ENCODE measurements at places on chromosomes 2 and 18.

- no peak for DNase-seq
Measured at GRCh38 chr2:84897773-84898172, 7.7 kb upstream of the TMSB10 start.

GRCh38 chr18:55588870-55589595 lies 1.0 kb upstream of the TCF4 start:
- no peak for DNase-seq

- peak; percentile 60 for DNase-seq
Measured at GRCh38 chr18:25737710-25738311, 352.6 kb downstream of the SS18 start.

DNA sequence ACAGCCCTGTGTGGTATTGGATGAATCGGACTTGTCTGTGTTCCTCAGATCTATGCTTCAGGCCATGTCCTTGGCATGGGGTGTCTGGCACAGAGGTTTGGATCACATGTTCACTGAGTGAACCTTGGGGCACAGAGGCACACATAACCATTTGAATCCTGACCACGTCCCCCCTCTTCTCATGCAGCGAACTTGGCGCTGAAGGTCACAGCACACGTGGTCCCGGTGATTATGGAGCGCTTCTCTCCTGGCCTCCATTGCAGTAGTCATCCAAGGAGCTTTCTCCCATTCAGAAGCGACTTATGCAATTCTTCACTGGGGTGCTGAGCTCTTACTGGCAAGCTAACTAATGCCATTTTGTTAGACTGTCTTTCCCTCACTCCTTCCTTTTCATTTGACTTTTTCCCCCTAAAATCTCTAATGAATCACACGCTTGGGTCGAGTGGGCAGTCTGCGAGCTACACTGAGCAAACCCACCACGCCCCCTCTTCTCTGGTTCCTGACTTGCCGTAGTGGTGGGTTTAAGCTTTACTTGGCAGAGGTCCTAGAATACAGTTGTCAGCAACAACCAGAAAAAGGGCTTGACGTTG lies 59.4 kb downstream of the KCNG2 start:
- peak; percentile 48 for DNase-seq

GRCh38 chr18:40110455-40110854 lies 1844.6 kb upstream of the PIK3C3 start:
- DNase-seq: no peak

DNA sequence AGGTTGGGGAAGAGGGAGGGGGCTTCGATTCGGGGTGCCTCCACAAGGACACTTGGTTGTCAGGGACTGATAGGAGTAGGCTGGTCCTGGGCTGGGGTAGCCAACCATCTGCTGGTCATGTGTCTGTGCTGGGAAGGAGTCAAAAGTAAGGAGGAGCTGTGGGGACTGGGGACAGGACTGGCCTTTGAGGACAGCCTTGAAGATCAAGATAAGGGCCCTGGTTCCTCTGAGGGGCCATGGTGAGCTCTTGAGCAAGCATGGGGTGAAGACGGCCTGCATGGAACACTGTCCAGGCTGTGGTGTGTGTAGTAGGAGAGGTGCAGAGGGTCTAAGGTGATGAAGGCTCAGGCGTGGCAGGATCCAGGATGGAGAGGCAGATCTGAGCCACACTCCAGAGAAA lies 1.7 kb downstream of the CYP27A1 start:
- no peak for DNase-seq

- DNase-seq: peak; percentile 45
Measured at GRCh38 chr2:222303828-222304736, 5.3 kb upstream of the PAX3 start.

DNA sequence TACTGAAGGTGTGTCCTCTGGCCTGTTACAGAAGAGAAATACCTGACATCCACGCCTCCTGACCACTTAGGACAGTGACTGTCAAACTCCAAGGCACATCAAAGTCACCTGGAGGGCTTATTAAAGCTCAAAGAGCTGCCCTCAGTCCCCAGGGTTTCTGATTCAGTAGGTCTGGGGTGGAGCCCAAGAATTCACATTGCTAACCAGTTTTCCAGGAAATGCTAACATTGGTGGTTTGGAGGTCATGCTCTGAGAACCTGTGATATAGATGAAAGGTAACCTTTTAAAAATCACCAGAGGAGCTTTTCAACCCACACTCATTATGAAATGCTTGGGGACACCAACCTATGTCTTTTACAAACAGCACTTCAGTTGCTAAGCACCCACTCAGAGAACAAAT lies 172.3 kb downstream of the ALK start:
- DNase-seq: no peak

- no peak for DNase-seq
Measured at GRCh38 chr18:3124822-3125221, 94.9 kb downstream of the MYOM1 start.

GRCh38 chr2:196249860-196250259 lies 78.5 kb upstream of the STK17B start:
- no peak for DNase-seq

DNA sequence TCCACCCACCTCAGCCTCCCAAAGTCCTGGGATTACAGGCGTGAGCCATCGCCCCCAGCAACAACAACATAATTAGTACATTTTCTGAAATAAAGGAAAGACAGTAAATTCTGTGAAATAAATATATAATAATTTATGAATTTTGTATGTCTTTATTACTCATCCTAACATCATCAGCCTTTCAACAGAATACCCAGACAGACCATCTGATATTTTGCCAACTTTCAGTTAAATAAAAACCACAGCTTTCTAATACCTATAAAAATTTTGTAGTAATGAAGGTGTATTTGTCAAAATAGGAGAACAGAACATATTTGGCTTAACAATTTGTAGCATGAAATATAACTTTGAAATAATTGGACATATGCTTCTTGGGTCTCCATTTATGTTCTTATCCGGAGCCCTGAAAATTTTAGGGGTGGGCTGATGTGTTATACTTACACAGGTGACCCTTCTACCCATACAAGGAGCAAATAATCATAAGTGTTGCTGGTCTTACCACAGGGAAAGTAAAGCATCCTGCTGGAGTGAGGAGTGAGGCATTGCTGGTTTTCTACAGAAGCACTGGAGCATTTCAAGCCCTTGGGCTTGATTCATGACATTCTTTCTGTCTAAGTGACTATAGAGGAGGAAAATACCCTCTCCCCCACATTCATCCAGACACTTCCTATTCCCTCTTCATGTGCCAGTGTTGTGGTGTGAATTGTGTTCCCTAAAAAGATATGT lies 99.3 kb downstream of the SPOPL start:
- no peak for DNase-seq

- DNase-seq: no peak
Measured at GRCh38 chr2:34099377-34099776, 500.3 kb upstream of the FAM98A start.

DNA sequence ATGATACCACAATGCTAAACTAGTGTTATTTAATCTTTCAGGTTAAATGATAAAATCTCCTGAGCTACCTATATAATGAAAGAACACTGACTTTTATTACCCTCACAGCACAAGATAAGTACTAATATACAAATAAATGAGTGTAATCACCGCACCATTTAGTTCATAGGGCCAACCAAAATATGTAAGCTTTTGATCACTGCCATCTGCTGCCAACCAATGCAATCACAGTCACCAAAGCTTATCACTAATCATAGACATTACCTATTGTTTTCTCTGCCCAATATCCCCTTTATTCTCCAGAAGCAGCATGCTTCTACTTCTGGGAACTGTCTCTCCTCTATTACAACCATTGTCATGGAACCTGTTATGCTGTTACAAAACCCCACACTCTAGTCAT lies 151.6 kb upstream of the LRATD1 start:
- no peak for DNase-seq

DNA sequence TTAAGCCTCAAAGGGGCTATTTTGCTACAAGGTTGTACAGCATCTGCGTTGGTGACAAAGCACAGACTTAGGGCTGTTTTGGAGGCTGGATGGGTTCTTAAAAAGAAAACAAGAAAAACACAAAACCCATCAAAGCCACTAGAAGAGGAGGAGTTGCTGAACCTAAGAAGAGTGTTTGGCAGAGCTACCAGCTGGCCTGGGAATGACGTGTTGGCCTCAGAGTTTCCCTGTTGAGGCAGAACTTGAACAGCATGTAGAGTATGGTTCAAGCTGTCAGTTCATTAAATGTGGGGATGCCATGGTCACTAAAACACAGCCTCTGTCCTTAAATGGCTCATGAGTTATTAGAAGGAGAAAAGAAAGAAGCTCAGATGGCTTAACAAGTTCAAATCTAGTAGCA lies 162.5 kb downstream of the TTC32 start:
- no peak for DNase-seq

DNA sequence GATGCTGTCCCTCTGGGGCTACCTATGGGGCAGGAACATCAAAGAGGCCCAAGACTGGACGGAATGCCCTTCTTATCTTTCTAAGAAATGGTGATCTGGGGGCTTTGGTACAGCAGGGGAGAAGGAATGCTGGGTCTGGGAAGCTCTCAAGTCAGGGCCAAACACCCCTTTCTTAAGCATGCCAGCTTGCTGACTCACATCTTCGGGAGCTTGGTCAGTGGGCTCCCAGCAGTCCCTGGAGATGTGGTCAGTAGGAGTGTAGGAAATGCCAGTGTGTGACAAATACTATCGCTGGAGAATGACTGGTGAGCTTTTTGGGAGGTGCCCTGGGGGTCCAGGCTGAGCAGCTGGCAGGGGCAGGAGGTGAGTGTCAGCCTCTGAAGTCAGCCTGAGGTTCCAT lies 105.0 kb upstream of the CDC42EP3 start:
- DNase-seq: peak; percentile 79

- no peak for DNase-seq
Measured at GRCh38 chr18:59414111-59414653, 55.1 kb upstream of the LMAN1 start.

DNA sequence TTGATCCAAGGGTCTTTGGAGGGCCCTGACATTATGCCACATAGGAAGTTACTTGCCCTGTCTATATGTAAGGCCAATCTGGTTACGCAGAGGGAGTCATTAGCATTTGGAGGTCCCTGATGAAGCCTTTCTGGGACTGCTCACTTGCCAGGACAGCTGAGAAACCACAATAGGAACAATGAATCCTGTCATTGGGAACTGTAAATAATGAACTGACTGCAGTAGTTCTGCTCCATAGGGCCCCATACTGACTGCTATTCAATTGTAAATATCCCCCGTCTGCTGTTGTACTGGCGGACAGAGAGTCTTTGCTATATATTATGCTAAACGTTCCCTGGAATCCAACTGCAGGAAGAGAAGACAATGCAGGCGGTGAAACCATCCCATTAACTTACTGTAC lies 149.4 kb upstream of the DCC start:
- DNase-seq: no peak

DNA sequence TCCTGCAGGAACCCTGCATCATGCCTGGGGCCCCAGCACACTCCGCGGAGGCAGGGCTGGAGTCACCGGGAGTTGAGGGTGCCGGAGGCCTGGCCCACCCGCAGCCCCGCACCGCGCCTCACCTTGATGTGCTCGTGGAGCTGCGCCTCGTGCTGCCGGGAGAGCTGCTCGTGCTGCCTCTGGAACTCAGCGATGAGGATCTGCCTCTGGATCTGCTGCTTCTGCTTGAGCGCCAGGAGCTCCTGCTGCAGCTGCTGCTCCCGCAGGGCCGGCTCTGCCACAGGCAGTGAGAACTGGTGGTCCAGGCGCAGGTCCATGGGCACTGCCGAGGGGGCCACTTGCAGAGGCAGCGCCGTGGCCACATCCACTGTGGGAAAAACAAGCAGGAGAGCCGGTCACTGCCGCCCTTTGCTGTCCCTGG lies 211.1 kb downstream of the HDAC4 start:
- DNase-seq: no peak

GRCh38 chr2:144707736-144708326 lies 187.9 kb upstream of the ZEB2 start:
- DNase-seq: no peak

- DNase-seq: no peak
Measured at GRCh38 chr2:134819334-134819733, 19.1 kb upstream of the ACMSD start.

DNA sequence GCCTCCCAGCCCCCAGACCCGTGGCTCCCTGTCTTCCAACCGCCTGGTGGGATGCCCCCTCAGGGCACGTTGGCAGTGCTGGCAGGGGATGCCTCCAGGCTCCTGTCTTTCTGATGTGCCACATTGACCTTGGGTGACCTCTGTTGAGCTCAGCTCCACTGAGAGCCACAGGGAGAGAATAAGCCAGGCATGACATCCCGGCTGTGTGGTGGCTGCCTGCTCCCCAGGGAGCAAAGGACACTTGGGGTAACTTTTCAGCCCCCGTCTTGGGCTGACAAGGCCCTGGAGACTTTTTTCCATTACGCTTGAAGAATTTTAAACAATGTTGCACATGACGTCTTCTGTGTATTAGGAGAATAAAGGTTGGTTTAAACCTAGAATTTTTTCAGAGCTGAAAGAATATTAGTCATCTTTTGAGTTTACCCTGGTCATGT lies 246.0 kb downstream of the TSN start:
- no peak for DNase-seq

- no peak for DNase-seq
Measured at GRCh38 chr2:164826293-164827243, 15.1 kb downstream of the COBLL1 start.

DNA sequence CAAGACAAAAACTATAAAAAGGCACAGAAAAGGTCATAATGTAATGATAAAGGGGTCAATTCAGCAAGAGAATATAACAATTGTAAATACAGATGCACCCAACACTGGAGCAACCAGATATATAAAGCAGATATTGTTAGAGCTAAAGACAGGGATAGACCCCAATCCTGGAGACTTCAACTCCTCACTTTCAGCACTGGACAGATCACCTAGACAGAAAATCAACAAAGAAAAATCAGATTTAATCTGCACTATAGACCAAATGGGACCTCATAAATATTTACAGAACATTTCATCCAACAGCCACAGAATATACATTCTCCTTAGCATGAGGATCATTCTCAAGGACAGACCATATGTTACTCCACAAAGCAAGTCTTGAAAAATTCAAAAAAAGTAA lies 114.2 kb downstream of the ROCK1 start:
- no peak for DNase-seq

GRCh38 chr2:37645362-37645761 lies 26.1 kb downstream of the CDC42EP3 start:
- DNase-seq: no peak

GRCh38 chr2:171146071-171146470 lies 14.6 kb downstream of the TLK1 start:
- no peak for DNase-seq

- DNase-seq: peak; percentile 73
Measured at GRCh38 chr2:144607891-144608521, 88.1 kb upstream of the ZEB2 start.

DNA sequence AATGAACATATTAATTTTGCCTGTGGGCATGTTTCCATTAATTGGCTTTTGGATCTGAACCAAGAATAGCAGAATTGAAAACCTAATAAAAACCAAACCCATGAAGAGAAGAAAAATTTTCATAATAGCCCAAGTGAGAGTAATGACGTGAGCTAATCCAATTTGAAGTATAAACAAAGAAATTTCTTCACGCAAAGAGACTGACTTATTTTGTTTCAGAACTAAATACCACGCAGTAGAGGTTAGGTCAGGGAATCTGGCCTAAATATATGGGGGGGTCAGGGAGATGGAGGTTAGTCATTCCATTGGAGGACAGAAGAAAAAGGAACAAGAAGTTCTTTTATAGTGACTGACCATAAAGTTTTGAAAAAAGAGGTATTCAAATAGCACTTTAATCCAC lies 94.1 kb upstream of the CYP1B1 start:
- DNase-seq: no peak

GRCh38 chr2:106851087-106851874 lies 34.7 kb downstream of the ST6GAL2 start:
- DNase-seq: no peak

Data from muscle of back (tissue), 13 donors.